ENCODE measurements at places on chromosomes 16 and 17.

- no peak for DNase-seq
Measured at GRCh38 chr16:75273054-75273925, 21.9 kb upstream of the BCAR1 start.

GRCh38 chr16:3979070-3979469 lies 98.6 kb upstream of the CREBBP start:
- no peak for DNase-seq

DNA sequence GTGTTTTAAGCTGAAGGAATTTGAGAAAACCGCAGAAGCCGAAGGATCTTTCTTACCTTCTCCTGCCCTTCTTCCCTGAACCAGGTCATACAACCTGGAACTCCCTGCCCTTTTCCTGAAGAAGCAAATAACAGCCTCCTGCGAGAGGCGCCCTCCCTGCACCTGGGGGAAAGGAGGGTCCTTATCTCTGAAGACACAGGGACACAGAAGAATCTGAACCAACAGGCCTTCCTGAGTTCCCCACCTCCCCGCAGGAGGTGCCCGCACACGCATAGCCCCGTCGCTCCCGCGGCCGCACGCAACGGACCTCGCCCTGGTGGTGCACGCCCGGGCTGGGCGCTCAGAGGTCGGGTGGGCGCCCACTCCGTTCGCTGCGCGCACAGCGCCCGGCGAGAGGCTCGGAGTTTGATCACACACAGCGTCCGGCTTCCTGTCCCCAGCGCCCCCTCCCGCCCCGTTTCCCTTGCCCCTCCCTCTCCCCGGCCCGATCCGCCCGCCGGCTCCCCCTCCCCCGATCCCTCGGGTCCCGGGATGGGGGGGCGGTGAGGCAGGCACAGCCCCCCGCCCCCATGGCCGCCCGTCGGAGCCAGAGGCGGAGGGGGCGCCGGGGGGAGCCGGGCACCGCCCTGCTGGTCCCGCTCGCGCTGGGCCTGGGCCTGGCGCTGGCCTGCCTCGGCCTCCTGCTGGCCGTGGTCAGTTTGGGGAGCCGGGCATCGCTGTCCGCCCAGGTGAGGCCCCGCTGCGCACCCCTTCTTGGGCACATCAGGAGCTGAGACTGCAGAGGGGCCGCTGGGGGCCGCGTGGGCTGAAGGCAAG lies at the start of gene TNFSF12:
Gene TNFSF12 (plus strand): TSS at position 474 of the 816 bp plus-strand sequence. CDS start 96 bp downstream, at position 570.
- no peak for DNase-seq

- DNase-seq: no peak
Measured at GRCh38 chr17:62017912-62018311, 47.2 kb downstream of the MED13 start.

GRCh38 chr17:65268832-65269231 lies 131.7 kb downstream of the RGS9 start:
- no peak for DNase-seq

DNA sequence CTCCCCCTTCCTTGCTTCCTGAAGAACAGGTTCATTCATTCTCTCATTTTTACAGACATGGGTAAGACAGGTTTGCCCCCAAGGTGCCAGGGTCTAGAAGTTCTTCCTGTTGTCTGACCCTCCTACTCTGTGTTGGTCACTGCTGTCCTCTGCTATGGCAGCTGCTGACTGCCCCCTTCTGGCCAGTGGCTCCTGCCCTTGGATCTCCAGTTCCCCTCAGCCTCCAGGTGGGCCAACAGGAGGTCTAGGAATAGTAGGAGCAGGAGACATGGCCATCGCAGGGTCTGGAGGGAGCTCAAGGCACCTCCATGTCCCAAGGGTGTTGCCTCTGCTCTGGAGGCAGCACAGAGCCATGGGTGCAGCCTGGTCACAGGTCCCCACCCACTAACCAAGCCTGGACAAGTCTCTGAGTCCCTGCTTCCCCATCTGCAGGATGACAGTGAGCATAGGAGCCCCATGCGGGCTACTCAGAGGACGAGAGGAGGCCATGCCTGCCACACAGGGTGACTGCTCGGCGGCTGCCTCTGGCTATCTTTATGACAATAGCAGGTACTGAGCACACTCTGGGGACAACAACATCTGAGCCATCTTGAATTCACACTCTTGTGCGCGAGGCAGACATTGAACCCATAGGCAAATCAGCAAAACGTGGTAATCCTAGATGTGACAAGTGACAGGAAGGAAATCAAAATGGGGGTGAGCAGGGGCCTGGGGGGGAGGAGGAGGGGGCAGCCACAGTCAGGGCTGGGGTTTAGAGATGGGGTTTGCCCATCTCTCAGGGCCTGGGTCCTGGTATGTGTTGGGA lies 27.0 kb upstream of the NXPH3 start:
- DNase-seq: no peak

GRCh38 chr17:74442670-74443515 lies 11.0 kb downstream of the GPRC5C start:
- no peak for DNase-seq

GRCh38 chr16:52677501-52677900 lies 130.6 kb upstream of the TOX3 start:
- no peak for DNase-seq

DNA sequence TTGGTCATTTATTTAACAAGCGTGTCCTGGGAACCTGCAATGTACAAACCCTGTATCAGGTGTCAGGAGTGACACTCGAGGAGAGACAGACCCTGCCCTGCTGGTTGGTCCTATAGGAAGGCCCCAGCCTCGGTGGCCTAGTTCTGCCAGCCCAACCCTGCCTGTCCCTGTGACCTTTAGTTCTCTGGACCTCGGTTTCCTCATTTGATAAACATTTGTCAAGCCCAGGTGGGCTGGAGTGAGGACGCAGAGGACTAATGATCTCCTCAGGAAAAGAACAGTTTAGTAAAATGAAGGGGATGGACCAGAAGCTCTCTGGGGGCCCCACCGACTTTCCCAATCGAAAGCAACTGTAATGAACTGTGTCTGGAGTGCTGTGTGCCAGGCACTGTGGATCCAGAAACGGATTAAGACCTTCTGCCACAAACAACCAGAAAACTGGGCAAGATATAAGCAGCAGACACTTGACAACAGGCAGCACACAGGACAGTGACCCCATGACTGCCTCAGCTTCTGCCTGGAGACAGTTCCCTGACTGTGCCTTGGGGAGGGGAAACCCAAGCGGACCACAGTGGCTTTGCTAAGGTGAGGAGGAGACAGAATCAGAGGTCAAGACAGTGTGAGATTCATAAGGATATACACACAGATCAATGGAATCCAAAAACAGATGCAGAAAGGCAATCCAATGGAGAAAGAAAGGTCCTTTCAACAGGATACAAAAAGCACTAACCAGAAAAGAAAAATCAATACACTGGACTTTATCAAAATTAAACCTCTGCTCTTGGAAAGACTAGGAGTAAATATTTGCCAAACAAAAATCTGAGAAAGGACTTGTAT lies 8.8 kb downstream of the PRCD start:
- no peak for DNase-seq

All from stimulated activated CD4-positive, alpha-beta T cell treated with anti-CD3 and anti-CD28 coated beads, Interleukin-4, amount 100 ng/mL, for 48 hours (primary cell).